ENCODE measurements at places on chromosomes 16 and 17.
A peak's percentile ranks its signal among the peaks of the same experiment; 100 is the strongest.

DNA sequence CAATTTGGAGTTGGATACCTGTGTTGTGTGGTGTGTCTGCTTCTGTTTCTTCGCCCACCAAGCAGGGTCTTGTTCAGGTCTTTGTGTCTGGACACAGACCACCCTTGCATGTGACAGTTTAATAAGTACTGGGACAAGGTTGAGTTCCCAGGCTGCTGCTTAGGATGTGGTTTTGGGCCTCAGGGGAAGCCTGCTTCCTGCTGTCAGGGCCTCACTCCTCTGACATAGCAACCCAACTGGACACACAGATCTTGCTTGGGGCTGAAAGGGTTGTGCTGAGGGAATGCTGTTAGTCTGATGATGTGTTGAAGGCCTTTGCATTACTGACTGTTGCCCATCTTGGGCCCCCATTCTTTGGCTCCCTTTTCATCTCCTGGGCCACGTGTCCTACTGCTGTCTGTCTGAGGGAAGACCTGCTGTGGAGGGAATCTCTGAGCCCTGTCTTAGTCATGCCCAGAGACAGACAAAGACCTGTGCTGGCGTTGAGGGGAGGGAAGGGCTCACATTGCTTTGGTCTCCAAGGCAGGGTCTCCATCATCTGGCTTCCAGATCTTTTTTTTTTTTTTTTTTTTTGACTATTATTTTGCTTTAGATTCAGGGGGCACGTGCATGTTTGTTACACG lies 4.7 kb upstream of the TGFB1I1 start:
- no peaks in the 10 kb centered on the region for H3K4me1 ChIP-seq
- no peak for DNase-seq
- peaks cover 10% of the 10 kb centered on the region for H3K36me3 ChIP-seq

- no peaks in the 10 kb centered on the region for H3K36me3 ChIP-seq
- H3K4me3 ChIP-seq = no peak overlapping the region
- H3K4me1 ChIP-seq = no peaks in the 10 kb centered on the region
- DNase-seq = no peak
Observed at GRCh38 chr17:74550602-74551001, 4.7 kb upstream of the CD300C start.

DNA sequence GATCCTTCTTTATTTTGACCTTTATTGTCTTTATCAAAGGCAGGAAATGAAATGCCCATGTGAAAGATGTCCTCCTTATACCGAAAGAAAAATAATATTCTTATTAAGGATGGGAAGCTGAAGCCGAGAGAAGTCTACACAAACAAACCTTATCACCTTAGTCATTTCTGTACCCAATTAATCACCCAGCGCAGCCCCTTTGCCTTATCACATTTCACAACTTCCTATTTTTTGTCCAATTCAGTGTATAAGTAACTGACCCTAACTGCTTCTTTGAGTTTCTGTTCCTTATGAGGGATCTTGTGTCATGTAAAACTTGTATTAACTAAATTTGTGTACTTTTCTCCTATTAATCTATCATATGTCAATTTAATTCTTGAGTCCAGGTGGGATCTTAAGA lies 16.4 kb upstream of the CCL23 start:
- no peak overlapping the region for H3K27ac ChIP-seq
- H3K27me3 ChIP-seq = no peaks in the 10 kb centered on the region
- no peak for DNase-seq
- no peak overlapping the region for H3K4me3 ChIP-seq
- H3K4me1 ChIP-seq = no peaks in the 10 kb centered on the region

GRCh38 chr17:42334677-42335076 lies 46.4 kb downstream of the STAT5A start:
- no peaks in the 10 kb centered on the region for H3K27me3 ChIP-seq
- no peak for DNase-seq
- no peak overlapping the region for H3K4me3 ChIP-seq
- no peak overlapping the region for H3K27ac ChIP-seq
- peaks cover 12% of the 10 kb centered on the region for H3K36me3 ChIP-seq

DNA sequence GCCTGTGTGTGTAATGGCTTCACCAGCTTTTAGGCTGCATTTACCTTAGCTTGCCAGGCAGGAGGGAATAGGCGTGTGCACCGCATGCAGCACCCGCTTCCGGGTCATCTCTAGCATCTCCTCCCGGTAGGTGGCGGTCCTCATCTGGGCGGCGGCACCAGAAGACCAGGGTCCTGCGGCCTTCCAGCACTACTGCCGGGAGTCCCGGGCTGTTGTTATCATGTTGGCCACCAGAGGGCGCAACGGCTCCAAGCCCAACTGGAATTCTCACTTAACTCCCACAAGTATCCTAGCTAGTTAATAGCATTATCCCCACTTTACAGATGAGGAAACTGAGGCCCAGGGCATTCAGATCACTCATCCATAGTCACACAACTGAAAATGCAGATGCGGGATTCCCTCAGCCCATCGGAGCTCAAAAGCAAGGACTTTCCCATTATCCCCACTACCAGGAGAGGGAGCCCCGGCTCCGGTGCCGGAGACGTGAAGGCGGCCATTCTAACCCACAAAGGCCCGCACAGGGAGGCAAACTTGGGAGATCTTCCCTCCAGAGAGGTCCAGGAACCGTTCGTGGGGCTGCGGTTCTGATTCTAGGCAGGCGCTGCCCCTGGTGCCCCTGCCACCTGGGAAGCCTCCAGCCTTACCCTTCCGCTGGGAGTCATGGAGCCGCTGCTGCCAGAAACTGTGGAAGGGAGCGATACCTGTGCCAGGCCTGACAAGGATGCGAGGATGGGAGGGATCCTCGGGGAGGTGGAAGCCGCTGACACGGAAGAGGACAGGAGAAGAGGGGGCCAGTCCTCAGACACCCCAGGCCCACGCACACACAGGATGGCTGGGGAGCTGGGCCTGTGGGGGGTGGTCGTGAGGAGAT lies 23.9 kb downstream of the LGALS9 start:
- peak; percentile 99 for DNase-seq
- H3K36me3 ChIP-seq = no peaks in the 10 kb centered on the region
- H3K27ac ChIP-seq = no peak overlapping the region
- H3K4me3 ChIP-seq = no peak overlapping the region
- no peaks in the 10 kb centered on the region for H3K27me3 ChIP-seq
- no peaks in the 10 kb centered on the region for H3K4me1 ChIP-seq

GRCh38 chr17:55664287-55664686 lies 58.4 kb downstream of the TMEM100 start:
- H3K4me1 ChIP-seq = peaks cover 7% of the 10 kb centered on the region
- no peaks in the 10 kb centered on the region for H3K36me3 ChIP-seq
- no peak for DNase-seq
- no peaks in the 10 kb centered on the region for H3K27me3 ChIP-seq
- no peak overlapping the region for H3K27ac ChIP-seq
